ENCODE measurements at places on chromosomes 16 and 17.

DNA sequence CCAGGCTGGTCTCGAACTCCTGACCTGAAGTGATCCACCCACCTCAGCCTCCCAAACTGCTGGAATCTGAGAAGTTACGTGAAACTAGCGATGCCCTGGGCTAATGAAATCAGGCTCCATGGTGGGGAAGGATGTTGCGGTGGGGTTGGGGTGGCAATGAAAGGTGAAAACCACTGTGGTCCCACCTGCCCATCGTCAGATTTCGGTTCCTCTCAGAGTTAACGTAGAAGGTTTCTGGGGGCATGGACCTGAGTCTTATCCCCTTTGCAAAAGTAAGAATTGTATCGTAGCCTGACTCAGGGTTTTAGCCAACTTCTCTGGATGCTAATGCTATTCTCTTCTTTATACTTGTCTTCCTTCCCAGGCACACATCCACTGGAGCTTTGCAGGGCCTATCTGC, 402.3 kb downstream of the WWOX start:
- no peak for DNase-seq

DNA sequence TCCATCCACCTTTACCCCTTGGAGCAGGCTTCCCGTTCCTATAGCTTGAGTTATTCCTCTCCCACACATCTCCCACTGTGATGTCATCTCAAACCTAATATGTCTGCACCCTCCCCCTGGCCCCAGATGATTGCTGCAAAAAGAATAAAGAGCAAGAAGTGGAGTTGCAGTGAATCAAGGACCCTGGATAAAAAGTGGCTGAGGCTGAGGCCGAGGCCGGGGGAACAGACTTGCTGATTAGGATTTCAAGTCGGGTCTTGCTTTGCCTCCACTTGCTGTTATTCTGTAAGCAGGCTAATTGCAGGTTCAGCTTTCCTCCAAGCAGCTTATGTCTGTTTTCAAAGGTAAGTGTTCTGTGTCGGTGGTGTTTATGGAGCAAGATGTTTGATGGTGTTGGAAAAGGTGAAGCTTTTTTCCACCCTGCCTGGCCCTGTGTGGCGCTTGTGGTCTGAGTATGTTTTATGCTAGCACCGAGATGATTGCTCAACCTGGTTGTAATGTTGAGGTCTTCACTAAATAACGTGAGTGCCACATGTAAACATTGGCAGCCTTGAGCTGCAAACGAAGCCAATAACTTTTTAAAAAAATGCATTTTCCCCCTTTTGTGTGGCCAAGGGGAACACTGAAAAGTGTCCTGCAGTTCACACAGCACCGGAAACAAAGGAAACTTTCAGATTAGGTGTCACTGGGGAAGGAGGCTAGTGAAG, 15.4 kb downstream of the HS3ST3B1 start:
- DNase-seq = no peak

- no peak for DNase-seq
Observed at GRCh38 chr16:78593352-78593751, 493.9 kb downstream of the WWOX start.

GRCh38 chr17:74097450-74098135, 105.9 kb upstream of the RPL38 start:
- DNase-seq = no peak

- peak; percentile 67 for DNase-seq
Observed at GRCh38 chr17:56834380-56835263, 671 bp downstream of the DGKE start.

DNA sequence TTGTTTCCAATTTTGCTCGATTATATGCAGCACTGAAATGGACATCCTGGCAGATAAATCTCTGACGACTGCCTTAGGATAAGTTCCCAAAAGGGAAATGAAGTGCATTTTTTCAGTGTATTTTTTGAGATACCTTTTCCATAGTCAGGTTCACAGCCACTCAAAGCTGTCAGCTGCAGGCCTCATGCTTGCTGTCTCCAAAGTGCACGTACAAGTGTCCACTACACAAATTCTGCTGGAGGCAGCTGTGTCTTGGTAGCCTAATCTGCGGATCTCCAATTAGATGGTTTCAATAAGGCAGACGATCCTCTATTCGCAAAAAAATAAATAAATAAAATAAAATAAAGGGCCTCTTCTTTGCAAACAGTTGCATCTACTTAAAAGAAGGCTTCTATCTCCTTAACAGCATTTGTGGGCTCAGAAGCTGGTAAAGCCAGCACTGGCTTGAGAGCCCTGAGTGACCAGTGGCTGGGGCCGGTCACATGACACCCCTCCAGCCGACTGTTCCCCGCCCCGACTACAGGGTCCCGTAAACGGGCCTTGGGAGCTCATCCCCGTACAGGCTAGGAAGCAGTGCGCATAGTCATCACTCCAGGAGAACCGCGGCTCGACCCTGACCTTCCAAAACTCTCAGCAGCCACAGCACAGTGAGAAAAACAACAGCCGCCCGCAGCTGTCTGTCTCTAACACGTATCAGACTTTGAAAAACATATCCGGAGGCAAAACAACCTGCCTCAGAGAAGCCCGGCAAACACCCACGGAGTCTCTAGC, 18.8 kb downstream of the RPH3AL start:
- DNase-seq = no peak

DNA sequence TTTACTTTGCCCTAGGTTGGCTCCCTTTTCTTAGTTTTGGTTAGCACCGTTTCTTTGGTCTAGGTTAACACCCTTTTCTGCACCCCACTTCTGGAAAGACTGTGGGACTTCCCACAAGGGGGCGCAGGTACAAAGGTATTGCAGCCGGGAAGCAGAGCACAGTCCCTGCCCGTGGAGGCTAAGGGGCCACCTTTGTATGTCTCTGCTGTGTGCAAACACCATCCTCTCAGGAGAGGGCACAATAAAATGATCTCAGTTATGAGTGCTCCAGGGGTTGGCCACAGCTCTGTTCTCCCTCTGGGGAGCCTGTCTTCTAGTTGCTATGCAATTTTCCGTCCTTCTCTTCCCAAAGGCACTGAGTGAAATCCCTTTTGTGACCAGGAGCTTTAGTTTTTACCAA, 28.4 kb upstream of the TMC5 start:
- DNase-seq = peak; percentile 44

DNA sequence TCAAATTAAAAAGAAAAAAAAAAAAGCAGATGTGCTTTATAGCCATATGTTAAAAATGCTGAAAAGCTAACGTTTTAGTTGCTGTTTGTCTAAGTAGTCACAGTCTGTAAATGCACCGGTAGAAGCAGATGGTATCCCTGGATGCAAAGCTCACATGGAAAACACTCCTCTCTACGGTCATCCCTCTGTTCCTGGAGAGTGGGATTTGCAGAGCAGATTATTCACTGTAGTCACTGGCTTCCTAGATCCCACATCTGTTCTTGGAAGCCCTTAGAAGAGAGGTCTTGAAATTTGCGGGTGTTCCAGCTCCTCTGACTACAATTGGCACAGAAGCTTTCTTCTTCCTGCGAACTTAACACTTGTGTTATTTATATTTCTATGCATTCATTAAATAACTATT, 186.6 kb downstream of the PMP22 start:
- no peak for DNase-seq

DNA sequence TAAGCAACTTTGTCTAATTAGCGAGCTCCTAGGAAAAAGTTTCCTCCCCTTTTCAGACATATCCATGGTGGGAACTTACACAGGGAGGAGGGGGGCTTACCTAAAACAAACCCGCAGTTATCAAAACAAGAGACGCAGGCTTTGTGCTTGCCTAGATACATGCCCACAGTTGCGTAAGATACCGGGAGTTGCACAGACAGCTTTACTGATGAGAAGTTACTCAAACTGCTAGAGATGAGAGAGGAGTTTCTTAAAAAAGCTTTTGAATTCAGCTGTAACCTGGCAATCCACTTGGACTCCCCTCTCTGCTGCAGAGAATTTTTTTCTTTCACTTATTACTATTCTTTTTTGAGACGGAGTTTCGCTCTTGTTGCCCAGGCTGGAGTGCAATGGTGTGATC, 6.8 kb upstream of the ZP2 start:
- DNase-seq = no peak

- DNase-seq = no peak
Observed at GRCh38 chr16:75506574-75506973, 11.3 kb upstream of the CHST6 start.

DNA sequence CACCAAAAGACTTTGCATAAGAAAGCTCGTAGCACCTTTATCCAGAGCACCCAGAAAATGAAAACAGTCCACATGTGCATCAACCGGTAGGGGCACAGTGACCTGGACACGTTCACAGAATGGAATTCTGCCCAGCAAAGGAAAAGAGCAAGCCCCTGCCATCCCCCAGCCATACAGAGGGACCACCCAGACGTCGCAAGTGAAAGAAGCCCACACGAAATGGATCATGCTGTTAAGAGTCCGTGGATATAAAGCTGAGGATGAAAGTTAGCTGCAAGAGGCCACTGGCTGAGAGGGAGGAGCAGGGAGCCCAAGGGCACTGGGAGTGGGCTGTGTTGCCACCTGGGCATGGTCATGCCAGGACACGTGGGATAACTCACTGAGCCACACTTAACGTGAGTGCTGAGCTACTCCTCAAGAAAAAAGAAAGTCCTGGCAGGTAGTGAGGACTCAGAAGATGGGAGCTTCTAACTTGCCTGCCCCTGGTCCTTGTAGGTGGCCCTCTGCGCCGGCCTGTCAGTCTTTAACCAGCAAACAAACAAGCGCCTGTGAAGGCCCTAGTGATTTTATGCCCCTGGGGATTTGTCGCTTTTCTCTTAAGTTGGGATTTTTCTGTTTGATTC, 190.7 kb downstream of the C16orf95 start:
- DNase-seq = no peak

Measured in memory B cell (primary cell).